ENCODE measurements at places on chromosomes 3 and 15.

DNA sequence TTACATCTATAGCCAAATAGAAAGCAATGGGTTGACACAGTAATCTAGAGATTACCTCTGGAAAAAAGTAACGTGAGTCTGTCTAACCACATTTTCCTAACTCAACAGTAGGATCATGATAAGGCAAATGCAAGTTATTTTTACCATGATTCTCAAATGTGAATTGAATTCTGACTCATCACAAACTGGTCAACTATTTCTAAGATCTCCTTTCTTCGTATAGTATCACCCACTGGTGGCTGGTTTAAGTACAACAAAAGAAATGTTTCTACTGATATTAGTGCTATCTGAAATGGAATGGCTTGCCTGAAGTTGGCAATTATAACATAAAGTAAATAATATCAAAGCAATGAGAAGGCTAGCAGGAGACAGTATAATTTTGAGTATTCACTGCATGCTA is 102.2 kb downstream of the ABI3BP start:
- DNase-seq, result no peak

GRCh38 chr15:38564557-38565286 is at the start of gene RASGRP1:
RASGRP1 (minus strand) TSS chr15:38564814; CDS start chr15:38564628, 186 bp downstream.
- peak; percentile 48 for DNase-seq

DNA sequence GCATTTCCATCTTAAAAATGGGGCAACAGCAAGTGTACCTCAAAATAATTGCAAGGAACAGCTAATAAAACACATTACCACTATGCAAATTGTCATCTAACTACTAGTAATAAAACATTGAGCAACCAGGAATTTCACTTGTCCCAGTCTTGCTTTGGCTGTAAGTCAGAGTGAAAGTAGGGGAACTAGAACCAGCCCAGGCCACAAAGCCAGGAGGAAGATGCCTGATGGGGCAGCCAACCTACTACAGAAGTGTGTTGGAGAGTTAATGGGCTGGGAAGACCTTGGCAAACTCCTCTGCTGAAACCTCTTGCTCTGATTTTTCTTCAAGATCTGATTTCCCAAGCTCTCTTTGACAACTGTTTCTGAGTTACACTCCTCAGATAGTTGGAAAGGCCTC is 40.2 kb upstream of the LPP start:
- no peak for DNase-seq

GRCh38 chr15:75523011-75523410 is 56.1 kb downstream of the PTPN9 start:
- no peak for DNase-seq

GRCh38 chr3:148797795-148798194 is 29.8 kb upstream of the CPB1 start:
- no peak for DNase-seq

Data from thyroid gland (tissue), 4 donors.